ENCODE measurements at places on chromosomes 13 and 19.

- peak; percentile 10 for DNase-seq
Observed at GRCh38 chr19:27966390-27966816, 1246.5 kb downstream of the UQCRFS1 start.

DNA sequence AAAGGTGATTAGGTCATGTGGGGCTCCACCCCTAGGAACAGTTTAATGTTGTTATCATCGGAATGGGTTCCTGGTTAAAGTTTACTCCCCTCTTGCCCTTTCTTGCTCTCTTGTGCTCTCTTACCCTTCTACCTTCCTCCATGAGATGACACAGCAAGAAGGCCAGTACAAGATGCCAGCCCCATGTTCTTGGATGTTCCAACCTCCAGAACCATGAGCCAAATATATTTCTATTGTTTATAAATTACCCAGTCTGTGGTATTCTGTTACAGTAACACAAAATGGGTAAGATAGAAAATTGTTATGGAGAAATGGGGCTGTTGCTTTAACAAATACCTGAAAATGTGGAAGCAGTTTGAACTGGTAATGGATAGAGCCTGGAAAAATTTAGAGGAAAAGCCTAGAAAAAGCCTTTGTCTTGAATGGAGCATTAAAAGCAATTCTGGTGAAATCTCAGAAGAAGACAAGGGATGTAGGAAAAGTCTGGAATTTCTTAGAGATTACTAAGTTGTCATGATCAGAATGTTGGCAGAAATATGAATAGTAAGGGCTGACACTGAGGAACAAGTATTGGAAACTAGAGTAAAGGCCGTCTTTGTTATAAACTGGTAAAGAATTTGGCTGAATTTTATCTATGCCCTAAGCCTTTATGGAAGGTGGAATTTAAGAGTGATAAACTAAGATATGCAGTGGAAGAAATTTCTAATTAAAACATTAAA is 53.5 kb upstream of the TSC22D1 start:
- DNase-seq = no peak

GRCh38 chr13:35107535-35107934 is 165.5 kb downstream of the NBEA start:
- no peak for DNase-seq

GRCh38 chr13:72920097-72920496 is 138.2 kb downstream of the PIBF1 start:
- no peak for DNase-seq

GRCh38 chr13:98216135-98216565 is 39.1 kb upstream of the RNF113B start:
- no peak for DNase-seq

GRCh38 chr13:86324191-86324590 is 525.0 kb upstream of the SLITRK6 start:
- no peak for DNase-seq

- DNase-seq = no peak
Observed at GRCh38 chr13:38743466-38743865, 56.6 kb downstream of the FREM2 start.

DNA sequence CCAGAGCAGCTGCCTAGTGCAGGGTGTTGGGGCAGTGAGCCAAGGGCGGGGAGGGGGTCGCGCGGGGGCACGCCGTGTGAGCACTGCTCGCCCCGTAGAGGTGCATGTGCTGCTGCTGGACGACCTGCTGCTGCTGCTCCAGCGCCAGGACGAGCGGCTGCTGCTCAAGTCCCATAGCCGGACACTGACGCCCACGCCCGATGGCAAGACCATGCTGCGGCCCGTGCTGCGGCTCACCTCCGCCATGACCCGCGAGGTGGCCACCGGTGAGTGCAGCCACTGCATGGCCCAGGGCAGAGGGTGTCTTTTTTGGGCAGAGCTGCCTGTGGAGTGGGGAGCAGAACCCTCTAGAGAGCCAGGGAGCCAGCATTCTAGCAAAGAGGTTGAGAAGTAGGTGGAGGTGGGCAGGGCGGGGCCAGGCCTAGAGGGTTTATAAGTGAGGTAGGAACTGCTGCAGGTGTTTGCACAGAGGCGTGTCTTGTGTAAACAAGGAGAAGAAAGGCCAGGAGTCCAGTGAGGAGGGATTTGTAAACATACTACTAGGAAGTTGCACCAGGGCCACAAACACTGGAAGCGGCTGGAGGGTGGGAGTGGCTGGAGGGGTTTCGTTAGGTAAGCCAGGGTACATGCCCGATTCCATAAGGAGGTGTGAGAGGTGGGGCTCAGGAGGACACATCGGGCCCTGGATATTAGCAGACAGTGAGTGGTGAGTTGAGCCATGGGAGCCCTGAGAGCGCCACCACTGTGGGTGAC is 21.3 kb downstream of the ARHGEF1 start:
- peak; percentile 92 for DNase-seq

- no peak for DNase-seq
Observed at GRCh38 chr19:28427376-28428083, 785.4 kb downstream of the UQCRFS1 start.

DNA sequence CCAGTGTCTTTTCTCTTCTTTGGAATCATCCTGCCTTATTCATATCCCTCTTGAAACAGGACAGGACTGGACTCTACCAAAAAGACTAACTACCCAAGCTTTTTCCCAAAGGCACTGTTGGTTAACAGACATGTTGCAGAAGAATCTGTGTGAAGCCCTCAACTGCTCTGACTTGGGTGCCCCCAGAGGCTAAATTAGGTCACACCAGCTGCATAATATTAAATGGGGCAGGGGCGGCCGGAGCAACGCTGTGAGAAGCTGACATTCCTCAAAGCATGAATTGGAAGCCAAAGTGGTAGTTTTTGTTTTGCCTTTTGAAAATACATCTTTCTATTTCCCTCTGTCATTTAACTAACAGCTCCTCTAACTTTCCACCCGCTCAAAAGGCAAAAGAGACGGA is 185.9 kb downstream of the LHFPL6 start:
- no peak for DNase-seq

DNA sequence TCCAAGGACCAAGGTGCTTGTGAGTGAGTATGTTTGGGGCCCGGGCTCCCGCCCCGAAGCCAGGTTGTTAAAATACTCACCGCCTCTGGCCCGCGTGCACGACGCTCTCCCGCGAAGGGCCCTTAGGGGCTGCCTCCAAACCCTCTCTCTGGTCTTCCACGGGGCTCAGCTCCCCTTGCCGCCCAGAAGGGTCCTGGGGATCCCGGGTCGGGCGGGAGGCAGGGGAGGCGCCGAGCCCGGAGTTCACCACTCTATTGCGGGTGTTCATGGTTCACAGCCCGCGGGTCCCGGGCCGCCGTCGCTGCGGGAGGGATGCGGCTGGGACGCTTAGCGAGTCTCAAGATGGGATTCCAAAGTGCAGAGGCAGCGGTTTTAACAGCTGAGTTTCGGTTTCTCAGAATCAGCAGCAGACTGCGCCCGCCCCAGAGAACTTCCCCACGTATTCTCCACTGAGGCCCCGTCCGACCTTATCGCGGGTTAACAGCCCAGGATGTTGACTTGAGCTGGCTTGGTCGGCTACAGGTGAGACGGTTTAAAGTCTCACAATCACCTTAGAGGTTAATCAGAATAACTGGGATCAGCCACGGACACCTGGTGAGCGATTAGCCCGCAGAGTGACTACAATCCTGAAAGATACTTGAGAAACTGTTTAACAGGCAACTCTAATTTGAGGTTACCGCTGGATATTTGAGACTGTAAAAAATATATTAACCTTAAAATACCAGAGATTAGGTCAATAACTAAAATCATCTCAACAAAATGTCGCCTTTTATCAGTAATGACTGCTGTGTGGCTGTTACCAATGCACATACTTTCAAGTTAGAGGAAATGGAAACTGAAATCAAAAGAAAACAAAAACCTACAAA is at the start of gene EPSTI1:
EPSTI1 (minus strand) TSS at position 344 of the 866 bp plus-strand sequence; CDS start at position 268, 76 bp downstream.
- DNase-seq = peak; percentile 84

DNA sequence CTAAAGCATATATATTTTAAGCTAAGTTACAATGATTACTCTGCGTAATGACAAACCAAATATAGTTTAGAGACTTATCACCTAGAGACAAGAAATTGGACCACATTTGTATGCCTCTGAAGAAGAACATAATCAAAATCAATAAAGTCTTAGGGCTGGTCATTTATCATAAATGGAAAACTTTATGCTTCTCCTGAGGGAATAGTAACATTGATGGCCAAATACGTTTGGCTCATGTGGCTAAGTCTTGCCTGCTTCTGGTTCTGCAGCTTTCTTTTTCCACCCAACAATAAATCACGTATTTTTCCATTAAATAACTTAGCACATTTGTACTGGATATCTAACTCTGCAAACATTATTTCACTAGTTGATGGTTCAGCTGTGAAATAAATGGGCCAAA is 458.4 kb downstream of the SLITRK1 start:
- no peak for DNase-seq

GRCh38 chr19:48218997-48219396 is 36.7 kb downstream of the CARD8 start:
- no peak for DNase-seq

GRCh38 chr19:3682741-3683404 is 17.4 kb downstream of the PIP5K1C start:
- no peak for DNase-seq

DNA sequence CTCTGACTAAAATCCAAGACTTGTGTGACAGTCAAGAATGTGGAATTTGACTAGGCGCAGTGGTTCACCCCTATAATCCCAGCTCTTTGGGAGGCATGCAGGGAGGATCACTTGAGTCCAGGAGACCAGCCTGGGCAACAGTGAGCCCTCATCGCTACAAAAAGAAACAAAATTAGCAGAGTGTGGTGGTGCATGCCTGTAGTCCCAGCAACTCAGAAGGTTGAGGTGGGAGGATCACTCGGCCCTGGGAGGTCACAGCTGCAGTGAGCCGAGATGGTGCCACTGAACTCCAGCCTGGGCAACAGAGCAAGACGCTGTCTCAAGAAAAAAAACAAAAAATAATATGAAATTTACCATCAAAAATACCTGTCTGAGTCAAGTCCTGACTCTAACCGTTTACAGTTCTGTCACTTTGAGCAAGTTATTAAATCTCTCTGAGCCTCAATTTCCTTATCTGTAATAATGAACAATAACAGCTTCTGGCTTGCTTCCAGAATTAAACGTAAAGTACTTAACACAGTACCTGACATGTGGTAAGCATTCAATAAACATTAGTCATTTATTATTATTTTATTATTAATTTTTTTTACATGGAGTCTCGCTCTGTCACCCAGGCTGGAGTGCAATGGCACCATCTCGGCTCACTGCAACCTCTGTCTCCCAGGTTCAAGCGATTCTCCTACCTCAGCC is 204.6 kb upstream of the TSC22D1 start:
- no peak for DNase-seq

DNA sequence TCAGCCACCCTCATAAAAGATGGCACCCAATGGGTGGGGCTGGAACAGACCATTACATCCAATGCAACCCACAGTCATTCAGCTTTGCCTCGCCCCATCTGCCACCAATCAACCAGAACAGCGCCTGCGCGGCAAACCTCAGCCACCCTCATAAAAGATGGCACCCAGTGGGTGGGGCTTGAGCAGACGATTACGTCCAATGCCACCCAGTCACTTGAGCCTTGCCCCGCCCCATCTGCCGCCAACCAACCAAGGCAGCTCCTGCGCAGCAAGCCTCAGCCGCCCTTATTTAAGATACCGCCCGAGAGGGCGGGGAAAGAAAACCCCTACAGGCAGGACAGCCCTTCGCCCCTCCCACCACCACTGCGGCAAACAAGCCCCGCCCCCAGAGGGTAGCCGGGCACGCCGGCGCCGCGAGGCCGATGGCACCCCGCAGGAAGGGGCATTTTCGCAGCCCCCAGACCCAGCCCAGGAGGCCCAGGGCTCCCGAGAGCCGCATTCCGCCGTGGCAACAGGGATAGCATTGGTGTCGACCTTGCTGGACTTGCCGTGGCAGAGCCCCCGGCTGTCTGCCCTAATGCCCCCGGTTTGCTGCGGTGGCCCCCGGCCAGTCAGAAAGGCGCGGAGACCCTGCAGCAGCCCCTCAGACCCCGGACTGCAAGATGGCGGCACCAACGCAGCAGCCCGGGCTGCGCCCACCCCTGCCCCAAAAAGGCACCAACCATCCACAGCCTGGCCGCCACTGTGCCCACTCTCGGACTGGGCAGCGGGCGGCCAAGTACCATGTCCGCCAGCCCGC is 675 bp downstream of the PEG3 start:
- no peak for DNase-seq

GRCh38 chr19:1811942-1812425 is at the start of gene ATP8B3:
TSS of gene ATP8B3 (minus strand) at chr19:1812276. CDS start at chr19:1811736, 540 bp downstream.
- DNase-seq = no peak

DNA sequence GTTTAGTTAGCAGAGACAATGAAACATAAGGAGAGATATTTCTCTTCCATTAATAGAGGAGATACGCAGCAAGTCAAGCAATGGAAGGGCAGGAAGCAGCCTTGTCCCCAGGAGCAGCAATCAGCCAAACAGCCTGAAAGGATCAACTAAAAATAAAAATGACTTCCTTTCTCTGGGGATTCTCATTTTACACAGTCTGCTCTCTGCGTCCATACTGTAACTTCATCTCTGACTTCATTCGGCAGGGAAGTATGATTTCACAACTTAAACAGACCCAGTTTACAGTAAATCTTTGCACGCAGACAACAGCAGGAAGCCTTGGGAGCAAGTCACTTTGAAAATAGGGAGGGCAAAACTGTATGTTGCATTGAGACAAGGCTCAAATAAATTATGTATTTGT is 826.7 kb downstream of the DIAPH3 start:
- no peak for DNase-seq

DNA sequence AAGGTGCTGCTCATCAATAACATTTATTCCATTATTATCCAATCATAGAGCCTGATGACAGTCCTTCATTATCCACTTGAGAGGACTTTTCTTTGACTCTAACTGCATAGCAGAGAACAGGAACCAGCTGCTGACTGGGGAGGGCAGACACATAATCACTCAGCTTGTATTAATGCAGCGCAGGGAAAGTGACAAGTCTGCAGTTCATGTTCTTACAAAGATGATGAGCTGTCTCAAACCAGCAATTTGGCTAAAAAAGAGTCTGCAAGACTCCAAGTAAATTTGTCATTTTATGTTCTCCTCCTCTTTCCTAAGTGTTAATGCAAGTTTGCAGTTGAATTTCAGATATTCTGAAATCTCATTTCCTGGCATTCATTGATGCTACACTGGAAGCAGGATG is 40.0 kb upstream of the CBY2 start:
- DNase-seq = no peak

DNA sequence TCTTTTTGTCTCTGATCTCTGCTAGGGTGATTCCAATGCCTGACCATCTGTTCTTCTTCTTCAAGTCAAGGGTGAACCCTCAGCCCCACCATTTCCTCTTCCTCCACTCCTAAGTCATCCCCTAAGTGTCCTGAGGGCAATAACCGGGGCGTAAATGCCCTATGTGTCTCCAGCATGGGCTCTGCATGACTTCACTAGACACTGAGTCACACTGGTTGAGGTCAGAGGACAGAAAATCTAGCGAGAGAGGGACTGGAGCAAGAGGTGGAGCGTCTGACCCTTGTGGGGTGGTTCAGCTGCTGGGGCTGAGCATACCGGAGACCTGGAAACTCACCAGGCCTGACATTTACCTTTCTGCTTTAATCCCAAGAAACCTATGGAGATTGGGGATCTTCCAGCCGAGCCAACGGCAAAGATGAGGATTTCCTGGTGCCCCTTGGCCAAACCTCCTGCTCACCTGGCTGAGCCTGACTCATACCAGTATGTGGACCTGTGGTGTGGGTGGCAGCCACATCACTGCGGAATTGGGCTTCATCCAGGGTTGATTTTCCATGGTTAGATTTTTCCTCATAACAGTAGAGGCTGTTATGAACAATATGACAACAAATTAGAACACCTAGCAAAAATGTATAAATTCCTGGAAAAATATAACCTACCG is 26.9 kb downstream of the SCGB2B2 start:
- no peak for DNase-seq
